ENCODE measurements at places on chromosomes 7 and 10.

DNA sequence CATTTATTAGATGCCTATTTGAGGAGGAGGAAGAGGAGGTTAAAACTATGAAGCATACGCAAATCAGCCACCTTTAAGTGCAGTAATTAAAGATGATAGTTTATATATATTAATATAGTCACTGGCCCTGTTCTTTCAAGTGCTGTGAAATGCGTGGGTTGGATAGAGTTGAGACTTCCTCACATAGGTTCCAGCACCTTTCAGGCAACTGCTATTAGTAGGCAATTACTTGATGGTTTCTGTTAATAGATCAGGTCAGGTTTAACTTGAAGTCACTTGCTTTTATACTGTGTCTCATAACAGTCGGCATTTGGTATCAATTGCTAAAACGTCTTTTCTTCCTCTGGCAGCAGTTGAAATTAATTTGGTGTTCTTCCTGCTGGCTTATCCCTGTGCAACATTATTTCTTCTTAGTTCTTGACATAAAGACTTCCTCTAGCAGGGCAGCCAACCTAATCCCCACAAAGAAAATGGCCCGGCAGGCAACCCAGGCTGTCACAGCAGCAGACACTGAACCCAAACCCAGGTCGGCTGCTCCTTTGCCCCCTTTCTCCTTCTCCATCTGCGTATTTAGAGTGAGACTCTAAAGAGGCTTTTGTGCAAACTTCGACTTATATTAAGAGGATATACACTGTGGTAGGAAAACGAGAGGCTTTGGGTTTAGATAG is 35.3 kb upstream of the BET1 start:
- no peak for DNase-seq

- DNase-seq = no peak
These were observed 17.9 kb upstream of the MTERF1 start for GRCh38 chr7:91898240-91898992.

DNA sequence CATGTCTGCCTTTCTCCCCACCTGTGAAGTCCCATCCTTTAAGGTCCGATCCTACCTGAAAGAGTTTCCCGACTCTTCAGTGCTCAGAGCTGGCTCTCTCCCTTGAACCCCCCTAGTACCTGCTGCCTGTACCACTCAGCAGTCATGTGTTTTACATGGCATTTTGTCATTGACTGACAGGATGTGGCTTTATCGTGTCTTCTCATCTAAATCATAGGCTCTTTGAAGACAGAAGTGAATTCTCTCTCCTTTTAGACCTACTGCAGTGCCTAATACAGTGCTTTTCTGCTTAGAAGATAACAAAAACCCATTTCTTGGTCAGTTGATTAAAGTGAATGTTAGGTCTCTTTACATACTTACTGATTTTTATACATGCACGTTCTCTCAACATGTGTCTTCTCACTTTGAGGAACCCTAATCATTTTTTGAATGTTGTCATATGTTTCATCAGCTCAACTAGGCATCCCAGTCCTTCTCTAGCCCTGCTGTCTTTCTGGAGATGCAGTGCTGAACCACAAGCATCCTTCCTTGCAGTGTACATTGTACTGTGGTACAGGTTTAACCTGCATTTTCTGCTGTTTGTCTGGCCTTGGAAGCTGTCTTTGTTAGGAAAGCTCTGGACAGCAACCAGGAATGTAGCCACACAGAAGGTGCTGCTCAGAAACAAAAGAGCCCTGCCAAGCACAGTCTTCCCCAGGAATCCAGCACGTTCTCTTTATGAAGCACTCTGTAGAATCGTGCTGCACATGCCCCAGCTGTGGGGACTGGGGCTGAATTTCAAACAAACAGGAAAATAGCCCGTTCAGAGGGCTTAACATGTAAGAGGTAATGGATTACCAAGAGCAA is 28.1 kb upstream of the LRRC4 start:
- DNase-seq = no peak

- DNase-seq = no peak
These were observed 11.2 kb upstream of the FRMPD2 start for GRCh38 chr10:48285710-48286109.

DNA sequence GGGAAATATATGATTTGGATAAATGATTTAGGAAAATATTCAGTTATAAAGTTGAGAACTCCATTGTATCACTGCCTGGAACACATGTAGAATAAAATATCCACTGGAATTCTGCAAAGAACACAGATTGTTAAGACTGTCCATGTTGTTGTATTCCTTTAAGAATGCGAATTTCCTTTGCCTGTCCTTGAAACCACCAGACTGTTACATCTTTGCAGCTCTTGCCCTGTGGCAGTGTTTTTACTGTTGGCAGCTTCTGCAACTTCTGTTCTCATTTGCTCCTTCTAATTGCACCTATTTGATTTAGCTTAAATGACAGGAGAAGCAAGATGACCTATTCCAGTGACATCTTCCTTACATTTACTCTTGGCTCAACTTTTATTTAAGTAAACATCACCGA is 39.7 kb downstream of the MALSU1 start:
- DNase-seq = no peak

- no peak for DNase-seq
These were observed 916.6 kb upstream of the CELF2 start for GRCh38 chr10:10101106-10101505.

DNA sequence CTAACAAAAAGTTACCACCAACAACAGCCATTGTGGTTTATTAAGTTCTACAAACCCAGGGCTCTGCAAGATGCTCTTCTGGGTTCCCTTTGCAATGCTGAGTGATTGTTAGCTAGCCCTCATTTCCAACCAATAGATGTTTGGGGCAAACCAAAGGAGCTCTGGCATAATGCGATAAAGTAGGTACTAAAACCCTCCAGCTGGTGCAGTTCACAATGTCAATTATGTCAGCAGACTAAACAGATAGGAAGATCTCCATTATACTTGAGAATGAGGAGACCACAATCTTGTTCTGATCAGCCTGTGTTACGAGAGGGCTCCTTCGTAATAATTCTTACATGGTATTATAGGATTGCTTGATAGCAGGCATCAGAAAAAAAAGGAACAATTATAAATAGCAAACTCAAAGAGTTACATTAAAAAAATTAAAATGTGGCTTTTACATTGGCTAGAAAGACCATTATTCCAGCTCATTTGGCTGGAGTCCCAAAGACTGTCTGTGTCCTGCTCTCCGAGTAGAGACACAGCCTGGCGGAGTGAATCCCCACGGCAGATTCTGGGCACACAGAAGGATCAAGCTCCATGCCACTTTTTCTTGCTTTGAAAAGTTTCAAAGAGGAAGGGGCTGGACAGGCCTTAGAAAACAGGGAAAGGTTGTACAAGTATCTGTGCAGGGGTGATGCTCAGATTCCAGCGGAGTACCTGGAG is 93.8 kb downstream of the ZRANB1 start:
- no peak for DNase-seq

DNA sequence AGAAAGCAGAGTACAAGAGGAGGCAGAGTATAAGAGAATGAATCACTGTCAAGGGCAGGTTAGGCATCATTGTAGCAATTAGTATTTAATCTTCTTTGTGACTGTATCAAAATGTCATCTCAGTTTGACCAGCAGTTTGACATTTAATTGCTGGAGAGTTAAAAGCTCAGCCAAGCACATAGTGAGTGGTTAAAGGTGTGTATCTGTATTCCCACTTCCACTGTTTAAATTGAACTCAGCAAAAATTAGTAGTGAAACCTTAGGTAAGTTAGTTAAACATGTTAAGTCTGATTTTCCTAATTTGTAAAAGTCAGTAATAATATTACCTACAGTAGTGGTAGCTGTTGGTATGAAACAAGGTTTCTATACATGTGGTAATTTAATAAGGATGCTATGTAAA is 296.4 kb upstream of the MBL2 start:
- DNase-seq = no peak

GRCh38 chr7:107262857-107263256 is 94.1 kb downstream of the HBP1 start:
- no peak for DNase-seq

- DNase-seq = no peak
These were observed 342.1 kb downstream of the BMPER start for GRCh38 chr7:34247468-34247867.

- DNase-seq = no peak
These were observed 13.2 kb downstream of the PTPRN2 start for GRCh38 chr7:158574308-158575036.

- DNase-seq = no peak
These were observed 234.1 kb downstream of the FOXP2 start for GRCh38 chr7:114648680-114649079.

DNA sequence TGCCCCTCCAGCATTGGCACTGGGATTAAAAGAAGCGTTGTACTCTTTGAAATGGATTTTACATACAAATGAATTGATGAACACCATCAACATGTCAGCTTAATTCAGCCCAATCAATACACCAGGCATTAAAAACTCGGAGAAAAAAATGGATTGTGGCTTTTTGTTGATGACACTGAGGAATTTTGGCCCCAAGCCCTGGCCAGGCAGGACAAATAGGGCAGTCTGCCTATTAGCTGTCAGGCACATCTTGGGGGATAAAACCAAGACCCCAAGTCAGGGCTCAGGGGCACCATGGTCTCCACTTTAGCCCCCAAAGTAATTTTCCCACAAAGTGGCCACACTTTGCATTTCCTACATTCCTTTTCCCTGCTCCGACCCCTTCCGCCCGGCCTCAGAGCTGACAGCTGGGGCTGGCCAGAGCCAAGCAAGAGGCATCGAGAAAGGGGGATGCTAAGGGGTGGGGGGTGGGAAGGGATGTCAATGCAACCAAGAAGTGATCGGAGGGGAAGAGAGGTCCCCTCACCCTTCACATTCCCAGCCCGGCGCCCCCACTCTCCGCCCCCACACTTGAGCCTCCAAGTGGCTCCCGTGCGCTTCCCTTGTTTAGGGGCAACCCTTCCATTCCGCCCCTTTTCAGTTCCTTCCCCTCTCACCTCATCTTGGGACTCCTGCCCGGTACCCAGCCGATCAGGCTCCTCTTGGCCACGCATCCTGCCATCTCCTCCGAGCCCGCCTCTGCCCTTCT is 711 bp downstream of the HIP1 start:
- DNase-seq = no peak

- DNase-seq = no peak
These were observed 14.4 kb downstream of the MTPN start for GRCh38 chr7:135962802-135963201.

DNA sequence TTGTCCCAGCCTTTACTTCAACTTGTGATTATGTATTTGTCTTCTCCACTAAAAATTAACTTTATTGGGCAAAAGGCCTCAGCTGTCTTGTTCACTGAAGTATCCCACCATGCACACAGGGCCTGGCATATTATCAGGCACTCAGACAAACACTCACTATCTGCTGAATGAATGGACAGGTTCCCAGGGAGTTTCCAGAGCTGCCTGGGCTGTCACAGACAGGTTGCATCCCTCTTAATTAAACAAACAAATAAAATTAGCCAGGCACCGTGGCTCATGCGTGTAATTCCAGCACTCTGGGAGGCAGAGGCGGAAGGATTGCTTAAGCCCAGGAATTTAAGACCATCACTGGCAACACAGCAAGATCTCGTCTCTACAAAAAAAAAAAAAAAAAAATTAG is 1.5 kb upstream of the TSPAN14 start:
- DNase-seq = no peak

DNA sequence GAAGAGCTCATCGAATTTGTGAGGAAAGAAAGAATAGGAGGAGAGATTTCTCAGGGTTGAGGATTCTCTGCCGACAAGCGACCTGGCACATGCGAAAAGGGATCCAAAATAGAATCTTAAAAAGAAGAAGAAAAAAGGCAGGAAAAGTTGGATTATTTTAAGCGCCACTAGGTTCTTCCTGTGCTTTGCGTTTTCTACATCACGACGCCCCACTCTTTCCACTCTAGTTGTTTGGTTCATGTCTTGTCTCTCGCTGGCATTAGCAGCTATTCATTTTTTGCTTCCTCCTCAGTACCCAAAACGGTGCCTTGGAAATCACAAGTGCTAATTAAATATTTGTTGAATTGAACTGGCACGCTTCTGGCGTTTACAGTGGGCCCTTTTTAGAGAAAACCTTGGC is 674 bp upstream of the FRA10AC1 start:
- no peak for DNase-seq

- DNase-seq = no peak
These were observed 37.1 kb downstream of the TMEM229A start for GRCh38 chr7:123995617-123996326.

DNA sequence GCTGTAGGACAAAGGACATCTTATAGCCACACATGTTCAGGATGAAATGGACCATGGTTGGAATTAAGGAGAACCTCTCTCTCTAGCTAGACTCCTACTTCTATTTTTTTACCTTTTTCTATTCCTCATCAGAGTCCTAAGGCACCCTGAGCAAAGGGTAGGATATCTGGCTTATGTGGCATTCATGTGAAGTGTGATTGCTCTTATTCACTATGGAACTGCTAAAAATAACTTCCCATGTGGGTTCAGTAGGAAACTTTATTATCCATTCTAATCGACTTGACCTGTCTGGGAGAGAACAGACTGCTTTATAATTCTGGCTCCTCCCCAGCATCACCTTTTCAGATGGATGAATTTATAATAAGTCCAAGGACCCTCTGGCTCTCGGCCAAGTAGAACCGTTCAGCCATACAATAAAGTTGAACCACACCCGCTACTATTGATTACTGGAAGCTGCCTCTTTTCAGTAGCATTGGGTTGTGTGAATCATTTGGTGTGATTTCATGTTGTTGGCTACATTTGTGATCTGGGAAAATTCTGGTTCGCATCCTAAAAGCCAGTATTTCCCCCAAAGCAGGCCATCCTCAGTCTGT is 117.5 kb downstream of the NRF1 start:
- DNase-seq = no peak

DNA sequence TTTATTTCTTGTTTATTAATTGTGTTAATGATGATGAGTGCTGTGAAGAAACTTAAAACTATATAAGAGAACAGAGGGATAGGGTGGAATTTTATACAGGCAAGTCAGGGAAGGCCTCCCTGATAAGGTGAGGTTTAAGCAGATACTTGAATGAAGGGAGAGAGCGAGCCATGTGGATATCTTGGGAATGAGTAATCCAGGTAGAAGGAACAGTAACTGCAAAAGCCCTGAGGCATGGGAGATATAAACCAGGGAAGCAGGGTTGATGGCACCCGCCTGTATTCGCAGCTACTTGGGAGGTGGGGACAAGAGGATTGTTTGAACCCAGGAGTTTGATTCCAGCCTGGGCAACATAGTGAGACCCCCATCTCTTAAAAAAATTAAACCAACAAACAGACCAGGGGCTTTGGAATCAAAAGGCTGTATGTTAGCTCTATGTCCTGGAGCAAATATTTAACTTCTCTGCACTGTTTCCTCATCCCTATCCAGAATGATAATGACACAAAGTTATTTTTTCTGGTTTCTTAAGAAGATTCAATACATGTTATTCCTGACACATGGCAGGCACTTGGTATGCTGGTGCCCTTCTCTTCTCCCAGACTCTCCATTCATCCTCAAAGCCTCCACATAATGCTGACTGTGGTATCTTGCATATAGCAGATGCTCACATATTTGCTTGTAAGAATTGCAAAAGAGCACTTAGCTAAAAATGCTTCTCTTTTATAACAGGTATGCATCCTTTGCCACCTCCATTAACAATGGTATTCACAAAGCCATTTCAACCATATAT is 169.3 kb downstream of the CHN2 start:
- DNase-seq = no peak
